SW 1271 (cell line): ENCODE measurements at places on chromosomes 12 and 14.

GRCh38 chr12:88314706-88315105 is 172.6 kb downstream of the TMTC3 start:
- DNase-seq = no peak

DNA sequence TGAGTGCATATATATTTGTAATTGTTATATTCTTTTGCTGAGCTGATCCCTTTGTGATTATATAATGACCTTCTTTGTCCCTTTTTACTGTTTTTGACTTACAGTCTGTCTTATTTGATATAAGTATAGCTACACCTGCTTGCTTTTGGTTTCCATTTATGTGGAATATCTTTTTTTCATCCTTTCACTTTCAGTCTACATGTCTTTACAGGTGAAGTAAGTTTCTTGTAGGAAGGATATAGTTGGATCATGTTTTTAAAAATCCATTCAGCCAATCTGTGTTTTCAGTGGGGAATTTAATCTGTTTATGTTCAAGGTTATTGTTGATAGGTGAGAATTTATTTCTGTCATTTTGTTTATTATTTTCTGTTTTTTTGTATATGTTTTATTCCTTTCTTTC is 12.1 kb downstream of the GZMH start:
- no peak for DNase-seq

- no peak for DNase-seq
These were observed 411.1 kb downstream of the SYT1 start for GRCh38 chr12:79275631-79276030.

DNA sequence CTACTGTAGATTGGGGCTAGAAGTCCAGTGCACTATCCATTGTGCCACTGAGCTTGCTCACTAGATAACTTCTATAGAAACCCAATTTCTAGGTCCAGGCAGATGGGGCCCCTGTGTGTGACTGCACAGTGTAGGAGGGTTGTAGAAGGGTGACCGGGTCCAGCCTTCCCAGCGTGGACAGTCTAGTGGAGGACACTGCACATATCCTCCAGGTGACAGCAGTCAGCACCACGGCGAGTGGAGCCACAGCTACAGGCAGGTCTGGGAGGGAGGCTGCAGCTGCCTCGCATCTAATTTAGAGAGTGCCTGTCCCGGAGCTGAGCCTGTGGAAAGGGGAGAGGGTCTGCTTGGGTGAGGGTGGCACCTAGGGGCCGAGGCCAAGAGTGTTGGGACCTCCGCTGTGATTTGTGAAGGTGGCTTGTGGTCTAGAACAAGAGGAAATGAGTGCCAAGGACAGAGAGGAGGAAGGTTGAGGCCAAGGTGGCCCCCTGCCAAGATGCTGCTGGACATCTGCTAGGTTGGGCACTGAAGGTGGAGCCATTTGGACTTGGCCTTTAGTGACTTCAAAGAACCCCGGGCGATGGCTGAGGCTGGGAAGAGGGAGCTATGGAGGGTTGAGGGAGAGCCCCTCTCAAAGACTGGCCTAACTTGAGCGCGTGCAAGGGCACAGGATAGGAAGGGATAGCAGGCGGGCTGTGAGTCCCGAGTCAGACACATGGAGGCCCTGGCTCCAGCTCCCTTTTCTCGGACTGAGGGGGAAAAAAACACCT is 46.0 kb upstream of the TRAF3 start:
- DNase-seq = no peak

- no peak for DNase-seq
These were observed 888 bp upstream of the PPP1R12A start for GRCh38 chr12:79935624-79936345.
